Activated CD4-positive, alpha-beta T cell treated with anti-CD3 and anti-CD28 coated beads, Interleukin-2, amount 50 U/mL, for 48 hours (primary cell): ENCODE measurements at places on chromosomes 3 and 15.

GRCh38 chr3:14253707-14254382, 75.2 kb downstream of the LSM3 start:
- DNase-seq: no peak

DNA sequence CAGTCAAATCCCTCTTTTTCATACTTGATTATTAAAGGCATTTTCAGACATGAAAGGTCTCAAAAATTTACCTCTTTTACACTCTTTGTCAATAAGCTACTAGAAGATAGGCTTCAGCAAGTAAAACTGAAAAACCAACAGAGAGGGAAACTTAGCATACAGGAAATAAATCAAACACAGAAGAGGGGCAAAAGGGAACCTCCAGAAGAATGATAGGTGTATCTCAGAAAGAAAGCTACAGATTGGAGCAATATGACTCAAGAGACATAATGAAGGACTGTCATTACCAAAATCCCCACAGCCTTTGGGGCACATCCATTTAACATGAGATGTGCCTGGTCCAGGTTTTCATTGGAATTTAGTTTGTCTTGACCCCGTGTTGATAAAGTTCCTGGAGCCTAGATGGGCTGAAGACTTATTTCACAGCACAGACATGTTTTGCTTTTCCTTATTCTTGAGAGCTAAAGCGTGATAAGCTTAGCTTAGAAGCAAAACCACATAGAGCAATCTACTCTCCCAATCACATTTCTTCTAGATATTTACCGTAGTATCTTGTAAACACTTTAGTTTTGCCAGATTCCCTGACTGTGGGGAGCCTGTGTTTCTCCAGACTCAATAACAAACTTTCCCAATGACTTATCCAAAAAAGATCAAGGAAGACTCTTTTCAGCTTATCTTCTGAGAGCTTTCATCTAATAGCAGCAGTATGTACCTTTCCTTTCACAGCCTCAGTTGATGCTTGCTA, 11.7 kb downstream of the LRRFIP2 start:
- DNase-seq: no peak

DNA sequence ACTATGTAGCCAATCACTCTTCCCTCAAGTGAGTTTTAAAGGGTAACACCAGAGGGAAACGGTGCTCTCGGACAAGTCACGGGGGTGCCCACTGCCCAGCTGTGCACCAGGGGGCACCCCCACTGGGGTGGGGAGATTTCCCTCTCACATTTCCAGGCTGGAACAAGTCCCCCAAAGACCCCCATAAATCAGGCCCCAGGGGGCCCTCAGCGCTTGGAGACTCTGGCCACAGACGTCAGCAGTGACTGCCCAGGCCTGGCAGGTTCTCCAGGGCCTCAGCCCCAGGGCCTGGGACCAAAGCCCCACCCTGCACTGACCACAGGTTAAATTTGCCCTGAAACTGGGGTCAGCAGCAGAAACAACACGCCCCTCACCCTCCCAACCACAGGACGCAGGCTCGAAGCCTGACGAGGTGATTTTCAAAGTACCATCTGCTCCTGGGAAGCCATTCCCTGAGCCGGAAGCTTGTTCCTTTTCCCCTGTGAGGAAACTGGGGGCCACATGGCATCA, 17.0 kb downstream of the XXYLT1 start:
- DNase-seq: no peak

DNA sequence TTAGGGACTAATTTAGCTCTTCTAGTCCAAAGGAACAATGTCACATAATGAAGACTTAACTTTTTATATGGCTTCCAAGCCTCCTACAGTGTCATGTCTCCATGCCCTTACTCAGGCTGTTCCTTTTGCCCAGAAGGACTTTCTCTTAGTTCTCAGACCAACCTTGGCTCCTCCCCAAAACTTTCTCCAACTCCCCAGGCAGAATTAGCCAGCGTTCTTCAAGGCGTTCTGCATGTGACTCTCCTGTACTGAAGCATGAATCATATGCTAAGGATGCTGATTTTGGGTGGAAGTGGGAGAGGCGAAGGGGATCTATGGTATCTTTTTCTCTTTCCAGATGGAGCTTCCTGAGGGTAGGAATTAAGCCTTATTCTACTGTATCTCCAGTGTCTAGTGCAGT, 335.1 kb upstream of the ICE2 start:
- no peak for DNase-seq

DNA sequence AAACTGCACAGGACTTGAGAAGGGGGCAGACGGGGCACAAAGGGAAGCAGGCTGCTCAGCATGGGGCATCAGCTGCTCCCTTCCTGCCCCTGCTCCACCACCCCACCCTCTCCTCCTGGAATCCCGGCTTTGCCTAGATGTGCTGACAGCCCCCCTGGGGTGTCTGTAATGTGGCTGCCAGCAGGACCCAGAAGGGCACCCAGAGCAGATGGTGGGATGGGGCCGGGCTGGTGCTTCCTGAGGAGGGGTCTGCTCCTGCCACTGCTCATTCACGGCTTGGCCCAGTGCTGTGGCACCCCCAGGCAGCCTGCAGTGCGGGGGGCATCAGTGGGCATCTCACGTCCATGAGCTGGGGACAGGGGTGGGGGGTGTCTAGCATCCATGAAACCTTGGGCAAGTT, 10.2 kb downstream of the H1-8 start:
- DNase-seq: no peak

- no peak for DNase-seq
These were observed 82.8 kb downstream of the SLCO3A1 start for GRCh38 chr15:91936182-91936775.

DNA sequence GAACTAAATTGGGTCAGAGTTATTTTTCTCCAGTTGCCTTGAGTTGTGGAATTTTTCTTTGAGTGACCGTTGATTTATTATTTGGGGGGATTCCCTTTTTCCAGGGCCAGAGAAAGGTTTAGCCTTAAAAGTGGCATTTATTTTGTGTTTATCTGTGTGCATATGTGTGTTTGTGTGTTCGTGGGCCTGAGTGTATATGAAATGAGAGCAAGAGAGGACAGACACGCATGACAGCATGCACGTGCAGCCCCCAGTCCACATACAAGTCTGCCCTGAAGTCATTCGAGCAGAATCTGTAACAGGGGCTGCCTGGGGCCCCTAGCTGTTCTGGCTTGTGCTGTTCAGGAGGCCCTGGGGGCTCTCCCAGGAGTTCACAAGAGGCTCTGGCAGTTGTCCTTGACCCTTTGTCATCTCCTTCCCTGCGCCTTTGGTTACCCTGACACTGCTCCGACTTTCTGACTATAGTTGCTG, 18.3 kb upstream of the TRAK1 start:
- no peak for DNase-seq

- DNase-seq: peak; percentile 24
These were observed 5.5 kb upstream of the GP5 start for GRCh38 chr3:194404365-194405140.

DNA sequence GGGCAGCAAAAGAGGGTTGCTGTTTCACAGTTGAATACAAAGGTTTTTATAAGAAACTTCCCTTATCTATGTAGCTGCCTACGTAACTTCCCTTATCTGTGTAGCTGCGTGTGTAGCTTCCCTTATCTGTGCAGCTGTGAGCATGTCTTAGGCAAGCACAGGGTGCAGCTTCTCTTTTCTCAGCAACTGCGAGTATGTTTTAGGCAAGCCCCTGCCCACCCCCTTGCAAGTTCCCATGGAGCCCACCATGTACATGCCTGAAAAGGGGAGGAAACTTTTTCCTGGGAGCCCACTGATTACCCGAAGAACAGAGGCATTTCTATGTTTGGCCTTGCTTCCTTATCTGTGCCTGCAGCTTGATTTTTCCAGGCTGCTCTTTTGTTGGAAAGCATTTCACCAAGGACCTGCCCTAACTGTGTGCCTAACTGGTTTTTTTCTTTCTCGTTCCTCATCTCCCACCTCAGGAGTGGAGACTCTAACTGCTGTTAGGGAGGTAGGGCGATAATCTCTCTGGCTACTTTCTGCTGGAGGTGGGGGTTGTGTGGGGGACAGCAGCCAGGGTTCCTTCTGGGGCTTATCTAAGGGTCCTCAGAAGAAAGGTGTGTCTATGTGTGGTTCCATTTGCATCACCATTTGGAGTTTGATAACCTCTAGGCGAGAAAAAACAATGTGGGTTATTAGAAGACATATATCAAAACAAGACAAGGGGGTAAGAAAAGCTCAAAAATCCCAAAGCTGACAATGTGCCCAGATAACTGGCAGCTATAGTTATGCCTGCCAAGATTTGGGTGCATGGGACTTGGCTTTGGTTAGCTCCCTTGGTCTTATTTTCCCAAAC, 26.0 kb downstream of the SORD start:
- no peak for DNase-seq

DNA sequence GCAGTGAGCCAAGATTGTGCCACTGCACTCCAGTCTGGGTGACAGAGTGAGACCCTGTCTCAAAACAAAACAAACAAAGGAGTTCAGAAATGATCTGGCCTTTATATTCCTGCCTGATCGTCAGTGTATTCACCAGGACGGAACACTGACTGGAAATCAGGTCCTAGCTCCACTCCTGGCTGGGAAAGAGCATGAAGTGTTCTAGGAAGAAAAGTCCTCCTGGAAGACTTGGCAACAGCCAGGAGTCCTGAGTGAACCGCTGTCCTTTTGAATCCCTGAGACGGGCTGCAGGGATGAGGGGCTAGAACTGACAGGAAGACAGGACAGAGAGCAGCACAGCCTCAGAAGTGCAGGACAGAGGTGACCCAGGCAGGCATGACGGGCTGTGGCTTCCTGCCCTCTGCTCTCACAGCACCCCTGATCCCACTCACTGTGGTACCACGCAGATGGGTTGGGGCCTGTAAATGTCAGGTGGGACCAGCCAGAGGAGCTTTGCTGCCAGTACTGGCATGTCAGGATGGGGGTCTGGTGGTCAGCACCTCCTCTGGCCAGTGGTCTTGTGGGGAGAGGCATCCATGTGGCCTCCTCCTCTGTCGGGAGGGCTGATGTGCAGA, 23.5 kb downstream of the FAN1 start:
- DNase-seq: no peak

DNA sequence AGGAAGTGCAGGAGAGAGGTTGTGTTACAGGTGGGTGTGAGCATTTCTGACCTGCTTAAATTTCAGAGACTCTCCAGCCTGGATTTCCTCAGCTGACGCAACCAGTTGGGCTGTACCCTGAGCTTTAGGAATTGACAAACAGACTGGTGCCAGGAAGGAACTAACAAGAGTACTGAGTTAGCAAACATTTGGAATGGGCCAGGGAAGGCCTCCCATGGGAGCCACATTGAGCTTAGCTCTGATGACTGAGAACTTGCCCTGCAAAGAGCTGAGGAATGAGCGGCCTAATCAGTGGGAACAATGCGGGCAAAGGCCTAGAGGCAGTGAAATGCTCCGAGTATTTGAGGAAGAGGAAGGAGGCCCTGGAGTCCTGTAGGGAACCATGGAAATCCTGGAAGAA, 254.2 kb downstream of the FEZF2 start:
- DNase-seq: no peak
